ENCODE measurements at places on chromosomes 4 and X.

GRCh38 chr4:115113506-115114106 is at the start of gene NDST4:
NDST4 (minus strand) TSS chr4:115113620; CDS start chr4:115077036, 36,584 bp downstream.
- no peak for DNase-seq

GRCh38 chr4:52585379-52585778 is 73.7 kb downstream of the USP46 start:
- no peak for DNase-seq

GRCh38 chrX:28756647-28757046 is 169.4 kb downstream of the IL1RAPL1 start:
- DNase-seq: no peak

GRCh38 chrX:14554131-14554715 is 24.9 kb downstream of the GLRA2 start:
- no peak for DNase-seq
